Smooth muscle cell of the brain vasculature (primary cell): ENCODE measurements at places on chromosomes 4 and X.

DNA sequence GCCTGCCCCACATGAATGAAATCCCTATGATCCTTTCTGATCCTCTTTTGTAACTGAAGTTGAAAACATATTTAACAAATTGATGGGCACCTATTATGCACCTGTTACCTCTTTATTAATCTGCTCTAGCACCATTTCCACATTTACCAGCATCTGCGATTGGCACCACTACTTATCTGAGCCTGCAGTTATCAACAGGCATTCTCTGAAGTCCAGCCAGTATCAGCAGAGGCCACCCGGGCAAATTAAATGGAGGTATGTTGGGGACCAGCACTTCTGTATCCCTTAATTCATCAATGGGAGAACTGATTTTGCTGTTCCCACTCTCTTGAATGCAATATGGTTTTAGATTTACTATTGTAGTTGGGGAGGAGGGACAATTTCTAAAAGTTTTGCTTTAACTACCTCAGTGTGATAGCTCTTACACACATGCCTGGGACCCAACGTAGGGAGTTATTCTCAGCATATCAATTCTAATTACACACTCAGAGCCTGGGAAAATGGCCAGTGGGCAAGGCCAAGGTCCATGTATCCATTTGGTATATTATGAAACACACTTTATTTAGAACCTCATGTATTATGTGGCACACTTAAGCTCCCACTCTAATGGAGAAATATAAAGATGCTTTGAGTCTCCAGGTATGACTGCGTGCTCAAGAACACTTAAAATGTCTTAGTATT is 1927.1 kb upstream of the PCDH7 start:
- DNase-seq = no peak

DNA sequence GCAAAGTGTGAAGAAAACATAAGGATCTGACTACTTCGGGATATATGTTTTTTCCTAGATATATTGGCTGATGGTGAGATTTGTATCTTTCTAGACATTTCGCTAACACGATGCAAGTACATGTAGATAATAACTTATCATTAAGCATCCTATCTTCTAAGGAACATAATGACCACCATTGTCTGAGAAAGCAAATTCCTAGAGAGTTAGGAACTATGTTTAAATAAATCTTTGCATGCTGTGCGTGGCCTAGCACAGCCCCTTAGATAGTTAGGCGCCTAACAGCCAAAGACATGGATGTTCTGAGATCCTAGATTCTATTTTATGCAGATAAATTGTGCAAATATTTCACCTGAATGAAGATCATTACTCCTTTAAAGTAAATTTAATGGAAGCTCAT is 3.0 kb downstream of the COL4A6 start:
- no peak for DNase-seq

DNA sequence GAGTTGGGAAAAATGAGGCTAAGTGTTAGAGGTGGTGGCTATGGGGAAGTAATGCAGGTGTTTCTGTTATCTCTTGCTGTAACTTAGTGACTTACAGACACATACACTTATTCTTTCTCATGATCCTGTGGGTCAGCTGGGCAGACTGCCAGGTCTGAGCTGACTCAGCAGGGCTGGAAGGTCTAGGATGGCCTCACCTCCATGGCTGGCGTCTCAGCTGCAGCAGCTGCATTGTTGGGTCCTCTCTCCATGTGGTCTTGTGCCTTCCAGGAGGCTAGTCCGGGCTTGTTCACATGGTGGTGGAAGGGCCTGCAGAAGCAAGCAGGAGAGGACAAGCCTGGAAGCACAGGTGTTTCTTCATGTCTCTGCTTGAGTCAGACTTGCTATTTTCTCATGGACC is 172.7 kb downstream of the NHS start:
- DNase-seq = no peak

DNA sequence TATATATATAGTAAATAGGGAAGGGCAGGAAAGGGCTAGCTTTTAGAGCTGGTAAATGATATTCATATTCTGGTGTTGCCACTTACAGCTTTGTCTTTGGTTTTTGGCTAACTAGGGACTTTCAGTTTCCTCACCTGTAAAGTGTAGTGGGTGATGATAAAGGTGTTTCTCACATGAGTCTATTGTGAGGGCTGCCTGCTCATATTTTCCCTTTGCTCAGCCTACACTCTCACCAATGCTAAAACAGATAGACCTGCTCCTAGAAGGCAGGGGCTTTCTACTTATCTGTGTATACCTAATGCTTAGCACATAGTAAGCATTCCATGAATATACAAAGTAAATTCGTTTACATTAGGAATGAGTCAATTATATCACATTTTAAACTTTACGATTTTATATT is 137.2 kb upstream of the HS3ST1 start:
- DNase-seq = no peak

DNA sequence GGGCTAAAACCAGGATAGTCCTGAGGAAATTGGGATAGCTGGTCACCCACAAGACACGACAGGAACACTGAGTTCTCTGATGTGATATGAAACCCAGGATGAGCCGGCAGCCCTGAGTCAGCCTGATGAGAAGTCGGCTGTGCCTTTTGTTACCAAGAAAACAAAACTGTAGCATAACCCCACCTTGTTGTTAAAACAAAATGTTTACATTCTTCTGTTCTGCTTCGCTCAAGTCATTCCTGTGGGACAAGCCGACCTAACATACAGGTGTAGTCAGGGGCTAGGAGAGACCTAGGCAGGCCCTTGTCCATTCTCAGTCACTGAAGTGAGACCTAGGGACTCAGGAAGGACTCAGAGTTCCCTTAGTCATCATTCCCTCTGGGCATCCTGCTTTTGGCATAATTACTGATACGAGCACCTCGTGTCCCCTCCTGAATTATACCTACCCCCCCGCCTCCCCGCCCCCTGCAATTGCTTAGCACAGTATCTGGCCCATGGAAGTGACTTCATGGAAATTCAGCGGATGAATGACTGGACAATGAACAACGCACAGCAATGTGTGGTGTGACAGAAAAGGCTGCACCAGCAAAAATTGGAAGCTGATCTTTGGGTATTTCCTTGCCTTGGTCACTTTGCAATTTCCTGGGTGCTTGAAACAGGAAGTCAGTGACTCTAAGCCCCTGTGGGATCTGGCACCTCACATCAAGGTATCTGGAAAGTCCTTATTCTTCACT is 31.9 kb upstream of the TLR2 start:
- DNase-seq = no peak

DNA sequence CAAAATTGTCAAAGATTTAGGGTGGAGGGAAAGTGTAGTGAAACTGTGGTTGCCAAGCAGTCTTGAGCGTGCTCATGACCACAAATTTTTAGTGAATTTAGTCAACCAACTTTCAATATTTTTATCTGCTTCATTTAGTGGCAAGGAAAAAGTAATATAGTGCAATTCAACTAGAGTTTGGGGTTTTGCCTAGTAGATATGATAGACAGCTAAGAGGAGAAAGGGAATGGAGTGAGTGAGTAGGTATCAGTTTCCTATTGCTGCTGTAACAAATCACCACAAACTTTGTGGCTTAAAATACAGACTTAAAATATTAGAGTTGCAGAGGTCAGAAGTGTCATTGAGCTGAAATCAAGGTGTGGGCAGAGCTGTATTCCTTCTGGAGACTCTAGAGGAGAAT is 3.7 kb upstream of the CT47C1 start:
- no peak for DNase-seq

- no peak for DNase-seq
Measured at GRCh38 chrX:95383778-95384177, 1300.9 kb upstream of the DIAPH2 start.

DNA sequence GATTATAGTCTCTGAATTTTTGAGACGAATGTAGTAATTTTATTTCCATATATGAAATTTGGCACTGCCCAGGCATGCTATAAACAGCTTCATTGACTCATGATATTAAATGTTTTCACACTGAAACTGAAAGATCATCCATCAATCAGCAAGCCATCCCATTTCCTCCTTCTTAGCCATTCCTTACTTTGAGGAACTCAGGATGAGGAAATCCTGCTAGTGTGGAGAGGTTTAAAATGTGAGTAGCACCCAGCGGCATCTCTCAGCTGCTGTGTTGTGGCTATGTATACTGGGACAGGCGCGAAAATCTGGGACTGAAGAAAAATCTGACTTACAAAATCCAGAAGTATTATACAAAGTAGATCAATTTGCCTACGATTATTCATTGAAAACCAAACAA is 52.1 kb downstream of the PTCHD1 start:
- DNase-seq = no peak

DNA sequence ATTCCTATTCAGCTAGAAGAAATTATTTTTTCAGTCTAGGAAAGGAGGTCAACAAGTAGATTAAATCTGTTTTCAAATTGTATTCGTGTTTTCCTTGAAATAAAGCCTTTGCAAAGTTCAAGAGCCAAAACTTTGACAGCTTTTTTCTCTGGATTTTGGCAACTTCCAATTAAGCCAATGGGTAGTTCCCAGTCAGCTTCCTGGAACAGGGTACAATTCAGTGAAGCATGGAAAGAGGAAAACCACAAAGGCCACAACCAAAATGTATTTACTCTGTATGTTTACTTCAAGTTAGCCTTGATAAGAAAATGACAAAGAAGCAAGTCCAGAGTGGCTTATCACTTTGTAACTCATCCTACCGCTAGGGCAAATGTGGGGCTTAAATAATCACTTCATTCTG is 188.6 kb downstream of the COMMD8 start:
- DNase-seq = no peak

- DNase-seq = no peak
Measured at GRCh38 chrX:153922932-153923857, 2.9 kb downstream of the ARHGAP4 start.

DNA sequence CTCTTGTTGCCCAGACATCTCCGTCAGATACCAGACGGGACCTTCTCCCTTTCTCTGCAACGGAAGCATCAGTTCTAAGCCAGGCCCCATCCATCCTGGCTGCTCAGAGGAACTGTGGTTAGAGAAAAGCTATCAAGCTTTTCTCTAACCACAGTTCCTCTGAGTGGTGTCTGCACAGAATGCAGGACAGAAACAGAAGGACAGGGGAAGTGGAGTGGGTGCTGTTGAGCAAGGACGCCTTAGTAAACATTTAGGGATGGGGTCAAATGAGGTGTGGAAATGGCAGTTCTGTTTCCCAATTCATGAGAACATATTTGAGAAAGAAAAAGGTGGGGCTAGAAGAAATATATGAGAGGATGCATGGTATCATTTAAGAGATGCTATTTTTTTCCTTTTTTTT is 283.8 kb downstream of the CRLF2 start:
- no peak for DNase-seq

DNA sequence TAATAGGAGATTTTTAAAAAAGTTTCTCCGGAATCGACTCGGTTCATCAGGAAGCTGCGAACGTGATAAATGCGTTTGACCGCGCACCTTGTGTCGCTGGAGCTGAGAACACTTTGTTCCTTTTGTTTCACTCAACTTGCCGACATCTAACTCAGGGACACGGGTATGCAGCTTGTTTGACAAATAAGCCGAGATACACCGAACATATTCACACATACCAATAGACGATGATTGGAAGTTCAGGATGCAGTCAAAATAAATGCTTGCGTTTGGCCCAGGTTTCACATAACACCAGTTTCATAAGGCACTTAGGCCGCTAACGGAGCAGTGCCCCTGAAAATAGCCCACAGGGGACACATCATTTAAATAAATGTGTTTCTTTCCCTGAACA is 932 bp upstream of the SHISA3 start:
- no peak for DNase-seq

DNA sequence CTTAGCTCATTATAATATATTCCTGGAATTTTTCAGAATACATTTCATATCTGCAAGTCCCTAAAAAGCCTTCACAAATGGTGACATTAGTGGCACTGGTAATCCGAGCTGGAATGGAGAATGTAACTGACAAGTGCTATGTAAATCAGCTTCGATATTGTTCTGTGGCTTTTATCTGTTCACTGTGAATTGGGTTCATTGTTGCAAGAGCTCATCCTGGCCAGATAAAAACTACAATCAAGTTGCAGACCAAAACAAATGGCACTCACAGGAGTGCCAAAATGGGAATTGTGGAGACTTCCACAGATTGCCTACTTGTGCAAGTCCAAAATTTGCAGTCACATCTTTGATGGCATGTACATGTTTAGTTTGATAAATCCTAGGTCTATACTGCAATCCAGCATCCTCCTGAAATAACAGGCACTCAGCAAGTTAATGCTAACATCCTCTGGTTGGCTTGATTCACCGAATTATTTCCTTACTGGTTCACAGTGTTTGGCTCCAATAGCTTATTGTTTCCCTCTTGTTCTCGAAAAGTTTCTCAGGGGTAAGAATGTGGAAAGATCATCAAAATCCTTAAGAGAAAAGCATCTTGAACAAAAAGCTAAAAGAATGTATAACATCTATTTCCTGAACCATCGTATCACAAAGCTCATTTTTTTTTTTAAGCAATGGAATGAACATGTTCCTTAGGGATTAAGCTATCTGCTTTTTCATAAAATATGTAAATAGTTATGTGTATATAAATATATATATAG is 904.9 kb downstream of the CENPC start:
- no peak for DNase-seq

DNA sequence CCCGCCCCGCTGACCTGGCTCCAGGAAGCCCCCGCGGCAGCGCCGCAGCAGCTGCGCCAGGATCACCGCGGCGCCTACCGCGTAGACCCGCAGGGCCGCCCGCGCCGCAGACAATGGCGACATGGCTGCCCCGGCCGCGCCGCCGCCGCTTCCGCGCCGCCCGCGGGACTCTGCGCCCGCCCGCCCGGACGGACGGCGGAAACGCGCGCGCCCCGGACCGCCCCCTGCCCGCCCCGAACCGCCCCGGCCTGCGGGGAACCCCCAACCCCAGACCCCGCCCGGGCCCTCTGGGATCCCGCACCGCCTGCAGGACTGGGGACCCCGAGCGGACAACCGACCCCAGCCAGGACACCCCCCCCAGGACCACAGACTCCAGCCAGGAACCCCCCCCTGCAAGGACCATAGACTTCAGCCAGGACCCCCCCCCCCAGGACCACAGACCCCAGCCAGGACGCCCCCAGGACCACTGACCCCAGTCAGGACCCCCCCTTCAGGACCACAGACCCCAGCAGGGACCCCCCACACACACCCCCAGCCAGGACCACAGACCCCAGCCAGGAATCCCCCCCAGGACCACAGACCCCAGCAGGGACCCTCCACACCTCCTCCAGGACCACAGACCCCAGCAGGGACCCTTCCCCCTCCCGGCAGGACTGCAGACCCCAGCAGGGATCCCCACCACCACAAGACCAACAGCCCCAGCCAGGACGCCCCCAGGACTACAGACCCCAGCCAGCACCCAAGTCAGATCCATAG is at the start of the genes DHRSX and ZBED1:
DHRSX (minus strand) TSS at position 174 of the 756 bp plus-strand sequence; CDS start at position 123, 51 bp downstream.
ZBED1 (minus strand) TSS at position 174 of the 756 bp plus-strand sequence. CDS start 10,257 bp downstream, outside the sequence.
- no peak for DNase-seq

- peak; percentile 4 for DNase-seq
Measured at GRCh38 chr4:115851918-115852766, 738.7 kb upstream of the NDST4 start.

DNA sequence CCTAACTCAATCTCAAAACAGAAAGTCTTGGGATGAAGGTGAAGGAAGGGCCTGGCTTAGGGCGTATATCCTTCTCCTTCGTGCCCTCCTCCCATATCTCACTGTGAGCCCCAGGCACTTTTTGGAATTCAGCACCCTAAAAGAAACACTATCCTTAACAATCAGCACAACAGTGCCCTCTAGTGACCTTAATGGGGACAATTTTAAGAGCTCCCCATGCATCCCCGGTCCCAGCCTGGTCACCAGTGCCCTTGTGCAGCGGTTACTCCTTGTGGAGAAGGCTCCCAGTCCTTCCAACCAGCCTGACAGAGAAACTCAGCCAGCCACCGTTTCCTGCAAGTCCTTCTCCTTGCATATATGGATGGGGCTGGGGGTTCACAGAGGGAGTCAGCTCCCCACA is 4.2 kb downstream of the PAK3 start:
- no peak for DNase-seq

GRCh38 chr4:137656661-137657060 is 124.4 kb upstream of the PCDH18 start:
- DNase-seq = no peak

GRCh38 chr4:71663780-71664179 is 120.1 kb downstream of the GC start:
- DNase-seq = no peak
